NCI-H460 (cell line): ENCODE measurements at places on chromosomes 2 and 18.

DNA sequence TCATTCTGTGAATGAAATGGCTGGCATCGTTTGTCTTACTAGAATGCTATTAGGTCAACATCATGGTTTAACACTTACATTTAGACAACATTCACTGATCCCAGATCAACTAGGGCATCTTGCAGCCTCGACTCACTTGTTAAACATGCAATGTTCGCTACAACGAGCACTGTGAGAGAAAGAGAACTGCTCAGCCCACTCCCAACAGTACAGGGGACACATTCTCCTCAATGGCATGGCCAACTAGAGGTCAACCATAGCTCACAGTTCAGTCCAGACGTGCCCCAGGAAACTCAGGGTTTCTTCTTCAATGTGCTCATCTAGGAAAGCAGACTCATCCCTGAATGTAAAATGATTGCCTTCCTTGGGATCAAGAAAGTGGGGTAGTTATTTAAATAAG, 5.9 kb downstream of the WIPF1 start:
- DNase-seq: no peak

- DNase-seq: peak; percentile 69
Observed at GRCh38 chr2:43131051-43131889, 95.1 kb downstream of the ZFP36L2 start.

- DNase-seq: no peak
Observed at GRCh38 chr18:49008716-49009115, 58.0 kb upstream of the SMAD7 start.

GRCh38 chr2:133602538-133602937, 34.3 kb upstream of the NCKAP5 start:
- DNase-seq: no peak

GRCh38 chr2:167424803-167425755, 536.8 kb downstream of the XIRP2 start:
- DNase-seq: no peak

- no peak for DNase-seq
Observed at GRCh38 chr2:203741566-203741965, 35.1 kb downstream of the CD28 start.

DNA sequence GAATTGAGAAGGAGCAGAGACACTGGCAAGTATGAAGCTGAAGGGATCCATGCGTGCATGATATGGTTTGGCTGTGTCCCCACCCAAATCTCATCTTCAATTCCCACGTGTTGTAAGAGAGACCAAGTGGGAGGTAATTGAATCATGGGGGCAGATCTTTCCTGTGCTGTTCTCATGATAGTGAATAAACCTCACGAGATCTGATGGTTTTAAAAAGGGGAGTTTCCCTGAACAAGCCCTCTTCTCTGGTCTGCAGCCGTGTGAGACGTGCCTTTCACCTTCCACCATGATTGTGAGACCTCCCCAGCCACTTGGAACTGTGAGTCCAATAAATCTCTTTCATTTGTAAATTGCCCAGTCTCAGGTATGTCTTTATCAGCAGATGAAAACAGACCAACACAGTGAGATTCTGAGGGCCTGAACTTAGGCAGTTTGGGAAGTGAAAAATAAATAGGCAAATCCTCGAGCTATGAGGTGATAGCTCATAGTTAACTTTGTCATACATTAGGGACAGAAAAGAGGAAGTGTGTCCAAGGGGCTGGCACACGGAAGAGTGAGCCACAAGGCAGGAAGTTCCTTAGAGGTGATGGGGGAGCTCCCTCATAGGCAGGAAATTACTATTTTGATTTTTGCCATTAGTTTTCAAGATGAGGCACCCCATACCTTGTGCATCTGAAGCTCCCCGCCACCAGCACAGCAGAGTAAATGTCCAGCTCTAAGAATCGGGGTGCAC, 658.8 kb upstream of the ID2 start:
- DNase-seq: no peak

DNA sequence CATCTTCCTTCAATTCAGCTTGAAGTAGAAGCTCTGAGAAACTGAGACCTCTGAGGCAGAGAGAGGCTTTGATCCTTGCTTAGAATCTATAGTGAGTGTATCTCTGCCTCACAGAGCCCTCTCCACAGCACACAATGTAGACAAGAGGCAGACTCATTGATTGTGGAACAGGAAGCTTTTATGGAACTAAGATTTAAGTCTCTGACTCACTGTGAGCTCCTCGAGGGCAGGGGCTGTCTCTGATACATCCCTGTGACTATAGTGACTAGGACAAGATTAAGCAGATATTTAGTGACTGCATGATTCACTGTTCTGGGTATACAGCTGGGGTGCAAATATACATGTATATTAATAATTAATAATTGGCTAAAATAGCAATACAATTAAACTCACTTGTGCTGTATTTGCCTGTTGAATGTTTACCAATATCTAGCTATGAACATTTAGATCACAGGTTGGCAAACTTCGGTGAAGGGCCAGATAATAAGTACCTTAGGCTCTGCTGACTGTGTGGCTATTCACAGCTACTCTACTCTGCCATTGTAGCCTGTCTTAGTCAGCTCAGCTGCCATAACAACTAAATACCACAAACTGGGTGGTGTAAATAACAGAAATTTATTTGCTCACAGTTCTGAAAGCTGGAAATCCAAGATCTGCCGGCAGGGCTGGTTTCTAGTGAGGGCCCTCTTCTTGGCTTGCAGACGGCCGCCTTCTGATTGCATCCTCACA, 54.4 kb downstream of the ARHGEF4 start:
- no peak for DNase-seq

GRCh38 chr2:166803373-166804000, 84.8 kb upstream of the XIRP2 start:
- no peak for DNase-seq

- DNase-seq: no peak
Observed at GRCh38 chr2:163613266-163613731, 122.5 kb downstream of the FIGN start.

DNA sequence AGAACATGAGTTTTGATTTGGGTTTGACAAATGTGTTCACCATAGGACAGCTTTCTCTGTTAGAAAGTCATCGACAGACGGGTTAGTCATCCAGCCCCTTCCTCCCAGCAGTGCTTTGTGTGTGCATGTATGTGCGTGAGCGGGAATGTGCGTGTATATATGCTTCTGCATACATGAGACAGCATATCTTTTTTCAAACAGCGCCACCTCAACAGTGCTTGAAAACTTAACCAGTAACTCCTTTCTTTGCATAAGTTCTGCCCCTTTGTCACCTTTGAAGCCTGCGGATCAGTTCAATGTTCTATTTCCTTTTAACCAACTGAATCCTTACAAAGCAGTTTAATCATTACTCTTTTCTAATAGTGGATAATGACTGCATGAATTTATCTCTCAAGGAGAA, 351.4 kb downstream of the LPIN1 start:
- DNase-seq: no peak

DNA sequence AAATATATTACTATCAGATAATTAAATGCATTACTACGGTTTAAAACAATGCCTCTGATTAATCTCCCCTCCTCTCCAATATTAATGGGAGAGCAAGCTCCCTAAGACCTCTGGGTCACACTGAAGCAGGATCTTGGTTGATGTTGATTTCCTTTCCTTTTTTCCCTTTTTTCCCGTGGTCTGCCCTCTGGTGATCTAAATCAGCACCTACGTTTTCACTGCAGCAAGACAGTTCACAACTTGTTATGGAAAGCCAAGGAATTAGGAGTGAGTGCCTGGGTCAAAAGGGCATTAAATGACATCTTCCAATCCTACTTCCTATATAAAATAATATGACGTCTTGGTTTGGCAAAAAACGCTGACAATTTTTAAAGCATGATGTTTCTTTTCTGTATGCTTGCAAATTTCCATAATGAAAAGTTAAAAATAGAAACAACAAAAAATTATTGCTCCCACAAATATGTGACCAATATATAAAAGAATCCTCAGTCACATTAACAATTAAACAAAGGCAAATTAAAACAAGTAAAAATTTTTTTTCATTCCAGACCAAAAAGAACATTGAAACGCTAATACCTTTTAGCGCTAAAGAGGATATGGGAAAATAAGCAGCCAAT, 7.9 kb upstream of the CFAP36 start:
- peak; percentile 54 for DNase-seq

DNA sequence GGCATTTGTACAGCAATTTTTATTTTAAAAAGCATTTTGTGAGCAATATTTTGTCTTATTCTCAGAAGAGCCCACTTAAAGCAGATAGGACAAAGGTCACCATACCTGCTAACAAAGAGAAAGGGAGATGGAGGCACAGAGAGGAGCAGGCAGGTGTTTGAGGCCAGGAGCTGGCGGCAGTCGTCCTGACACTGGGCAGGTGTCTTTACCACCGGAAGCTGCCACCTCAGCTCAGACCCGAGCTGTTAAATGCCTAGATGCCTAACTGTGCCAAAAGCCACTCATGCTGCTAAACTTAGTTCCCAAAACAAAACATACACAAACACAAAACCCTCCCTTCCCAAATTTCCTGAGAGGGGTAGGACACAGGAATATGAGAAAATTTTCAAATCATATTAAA, 120.9 kb downstream of the CNTNAP5 start:
- no peak for DNase-seq

- no peak for DNase-seq
Observed at GRCh38 chr2:62110415-62111025, 85.4 kb upstream of the B3GNT2 start.

DNA sequence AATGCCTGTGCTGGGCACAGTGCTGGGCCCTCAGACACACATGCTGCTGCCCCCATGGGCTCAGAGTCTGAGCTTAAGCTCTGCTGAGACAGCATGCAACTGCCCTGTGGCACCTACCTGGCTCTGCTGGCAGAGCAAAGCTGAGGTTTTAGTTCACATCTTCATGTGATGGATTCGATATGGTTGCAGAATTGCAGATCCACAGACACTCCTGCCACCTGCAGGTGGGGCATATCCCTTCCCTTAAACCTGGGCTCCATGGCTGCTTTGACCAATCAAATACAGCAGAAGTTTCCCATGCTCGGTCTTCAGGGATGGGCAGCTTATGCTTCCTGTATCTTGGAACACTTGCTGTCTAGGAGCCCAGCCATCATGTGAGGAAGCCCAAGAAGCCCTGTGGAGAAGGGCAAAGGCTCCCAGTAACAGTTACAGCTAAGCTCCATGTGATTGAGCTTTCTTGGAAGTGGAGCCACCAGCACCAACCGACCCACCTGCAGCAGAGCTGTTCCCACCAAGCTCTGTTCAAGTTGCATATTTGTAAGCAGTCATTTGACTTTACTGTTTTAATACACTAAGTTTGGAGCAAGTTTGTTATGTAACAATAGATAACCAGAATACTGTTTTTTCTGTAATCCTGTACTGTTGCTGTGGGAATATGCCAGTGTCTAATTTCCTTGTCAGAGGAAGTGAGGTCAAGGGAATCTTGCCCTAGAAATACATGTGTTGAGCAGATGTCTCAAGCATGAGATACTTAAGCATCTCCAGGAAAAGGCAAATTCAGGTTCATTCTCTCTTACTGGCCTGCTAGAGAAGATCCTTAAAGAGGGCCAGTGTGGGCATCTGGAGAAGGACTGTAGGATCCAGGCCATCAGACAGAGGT, 79.3 kb downstream of the SH3RF3 start:
- no peak for DNase-seq

DNA sequence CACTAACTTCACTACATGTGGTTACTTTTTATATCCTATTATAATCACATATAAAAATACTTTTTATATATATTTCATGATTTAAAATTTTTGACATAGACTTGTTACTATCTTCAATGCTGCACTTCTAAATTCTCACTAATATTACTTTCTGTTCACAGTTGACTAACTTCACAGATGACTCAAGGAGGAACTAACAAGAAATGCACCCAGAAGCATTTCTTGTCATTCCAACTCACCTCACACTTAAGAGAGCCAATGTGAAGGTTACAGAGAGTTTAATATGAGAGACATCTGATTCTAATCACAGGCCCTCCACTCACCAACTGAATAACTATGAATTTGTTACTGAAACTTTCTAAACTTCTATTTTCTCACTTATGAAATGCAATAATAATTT, 399.8 kb upstream of the SLC8A1 start:
- DNase-seq: no peak

GRCh38 chr18:4333043-4333442, 122.1 kb downstream of the DLGAP1 start:
- DNase-seq: no peak

GRCh38 chr18:48933578-48934414, 17.0 kb downstream of the SMAD7 start:
- DNase-seq: no peak
